ENCODE measurements at places on chromosomes 13 and 19.

GRCh38 chr13:100980171-100980570 lies 305.6 kb upstream of the TMTC4 start:
- no peak for DNase-seq

DNA sequence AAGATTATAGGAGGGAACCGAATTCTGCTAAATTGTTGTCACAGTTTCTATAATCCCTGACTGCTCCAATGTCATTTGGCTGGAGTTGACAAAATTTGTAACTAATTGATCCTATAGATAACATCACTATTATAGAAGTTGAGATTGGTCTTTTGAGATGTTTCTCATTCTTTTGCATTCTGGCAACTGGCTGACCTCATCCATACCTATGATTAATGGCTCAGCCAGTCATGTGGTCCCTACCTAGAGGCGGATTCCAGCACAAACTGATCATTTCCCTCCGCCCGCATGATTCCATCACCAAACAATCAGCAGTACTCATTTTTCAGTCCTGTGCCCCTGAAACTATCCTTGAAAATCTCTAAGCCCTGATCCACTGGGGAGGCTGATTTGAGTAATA lies 4.2 kb downstream of the PSG2 start:
- DNase-seq: no peak

DNA sequence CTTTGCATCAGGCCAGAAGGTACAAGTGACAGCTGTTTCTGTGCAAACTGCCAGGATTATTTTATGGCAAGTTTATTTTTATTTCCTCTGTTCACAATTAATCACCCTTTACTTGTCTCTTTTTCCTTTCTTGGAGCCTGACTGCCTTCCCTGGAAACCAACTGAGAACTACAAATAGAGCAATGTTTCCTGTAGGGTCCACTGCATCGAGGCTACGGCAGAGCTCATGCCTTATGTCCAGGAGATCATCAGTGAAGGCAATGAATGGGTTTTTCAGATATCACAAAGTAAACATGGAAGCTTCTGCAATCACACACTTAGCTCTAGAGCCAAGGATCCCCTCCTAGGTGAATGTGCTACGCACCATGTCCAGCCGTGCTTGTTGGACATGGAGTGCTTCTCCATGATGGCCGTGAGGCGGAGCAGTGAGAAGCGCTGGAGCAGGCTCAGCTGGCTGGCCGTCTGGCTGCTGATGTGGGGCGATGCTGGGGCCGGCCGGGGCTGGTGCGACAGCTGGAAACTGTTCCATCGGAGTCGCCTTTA lies 110.9 kb downstream of the KL start:
- DNase-seq: no peak

DNA sequence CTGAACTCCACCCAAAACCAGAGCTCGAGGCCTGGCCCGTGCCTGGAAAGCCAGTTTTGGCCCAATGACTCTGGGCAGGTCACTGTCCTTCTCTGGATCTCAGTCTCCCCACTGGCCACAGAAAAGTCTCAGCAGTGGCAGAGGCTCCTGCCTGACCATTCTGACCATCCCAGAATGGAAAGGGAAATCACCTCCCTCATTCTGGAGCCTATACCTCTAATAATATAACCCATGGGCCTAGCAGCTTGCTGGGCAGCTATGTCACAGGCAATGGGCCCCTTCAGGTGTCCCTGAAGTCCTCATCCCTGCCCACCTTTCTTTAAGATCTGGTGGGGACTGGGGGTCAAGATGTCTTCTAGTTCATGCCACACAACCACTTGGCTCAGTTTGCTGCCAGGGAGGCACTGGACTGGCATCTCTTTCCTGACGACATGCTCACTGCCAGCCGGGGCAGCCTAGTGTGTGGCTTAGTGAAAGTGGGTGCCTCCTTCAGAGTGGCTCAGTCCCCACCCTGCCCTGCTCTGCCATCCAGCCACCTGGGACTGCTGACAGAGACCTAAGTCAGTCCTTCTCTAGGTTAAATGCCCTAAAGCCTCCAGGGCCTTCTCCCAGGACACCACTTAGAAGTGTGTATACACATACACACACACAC lies 62.6 kb downstream of the AP1M1 start:
- DNase-seq: no peak

DNA sequence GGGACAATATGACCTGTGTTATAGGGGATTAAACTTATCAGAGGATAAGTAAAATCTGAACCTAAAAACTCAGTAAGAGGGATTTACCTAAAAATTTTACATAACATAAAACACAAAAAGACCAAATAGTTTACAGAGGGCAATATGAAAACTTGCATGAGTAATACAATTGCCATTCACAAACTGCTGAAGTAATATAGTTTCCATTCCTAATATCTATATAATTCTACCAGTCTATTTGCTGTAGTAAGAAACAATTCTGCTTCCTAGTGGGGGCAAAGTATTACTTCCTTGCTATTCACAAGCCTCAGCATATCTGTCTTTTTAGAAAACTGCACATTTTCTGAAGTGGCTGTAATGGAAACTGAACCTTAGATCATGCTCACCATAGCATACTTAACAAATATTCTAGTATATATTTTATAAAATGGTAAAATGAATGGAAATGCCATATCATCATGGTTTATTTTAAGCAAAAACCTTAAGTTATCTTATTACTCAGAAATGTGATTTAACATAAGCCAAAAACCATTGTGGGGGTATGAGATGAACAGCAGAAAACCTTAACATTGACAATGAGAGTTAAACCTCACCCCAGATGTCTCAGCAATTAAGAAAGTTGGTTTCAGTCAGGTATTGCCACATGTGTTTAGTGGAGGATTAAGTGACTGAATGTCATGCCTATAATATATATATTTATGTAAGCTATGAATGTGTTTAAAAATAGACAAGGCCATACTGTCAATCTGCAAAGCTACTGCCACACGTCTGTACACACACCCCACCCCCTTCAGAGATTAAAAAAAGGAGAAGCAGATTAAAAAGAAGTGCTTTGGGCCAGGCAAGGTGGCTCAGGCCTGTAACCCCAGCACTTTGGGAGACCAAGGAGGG lies 136.8 kb downstream of the MIPEP start:
- no peak for DNase-seq

DNA sequence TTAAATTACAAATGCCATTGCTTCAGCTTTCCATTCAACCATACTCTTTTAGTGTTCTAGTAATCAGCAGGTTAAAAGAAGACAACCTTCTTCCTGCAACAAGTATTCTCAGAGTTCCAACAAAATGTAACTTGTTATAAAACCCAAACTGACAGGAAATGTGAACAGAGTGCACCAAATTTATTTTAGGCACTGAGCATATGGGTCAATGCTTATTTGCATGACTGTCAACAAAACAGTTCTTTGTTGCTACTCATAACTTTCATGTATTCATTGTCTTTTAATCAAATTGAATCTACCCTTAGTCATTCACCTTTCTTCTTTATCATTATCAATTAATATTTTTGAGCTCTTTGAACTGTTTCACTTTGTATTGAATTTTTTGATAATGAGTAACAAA lies 554.1 kb downstream of the DACH1 start:
- no peak for DNase-seq

DNA sequence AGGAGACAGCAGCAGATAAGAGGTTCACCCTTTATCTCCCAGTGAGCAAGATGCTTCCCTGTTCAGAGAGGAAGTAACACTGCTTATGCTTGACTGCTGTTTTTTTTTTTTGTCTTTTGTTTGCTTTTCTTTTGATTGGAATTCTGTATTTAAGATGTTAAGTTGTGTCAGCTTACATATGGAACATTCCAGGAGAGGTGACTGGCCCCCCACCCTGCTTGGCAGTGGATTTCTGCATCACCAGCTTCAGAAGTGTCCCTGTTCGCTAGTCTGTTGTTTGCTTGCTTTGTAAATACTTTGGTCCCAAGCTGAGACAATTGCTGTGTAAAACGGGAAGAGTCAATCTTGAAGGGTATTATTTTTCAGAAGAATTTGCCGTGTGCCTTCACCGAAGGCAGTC lies 43.0 kb downstream of the IFT88 start:
- DNase-seq: no peak

DNA sequence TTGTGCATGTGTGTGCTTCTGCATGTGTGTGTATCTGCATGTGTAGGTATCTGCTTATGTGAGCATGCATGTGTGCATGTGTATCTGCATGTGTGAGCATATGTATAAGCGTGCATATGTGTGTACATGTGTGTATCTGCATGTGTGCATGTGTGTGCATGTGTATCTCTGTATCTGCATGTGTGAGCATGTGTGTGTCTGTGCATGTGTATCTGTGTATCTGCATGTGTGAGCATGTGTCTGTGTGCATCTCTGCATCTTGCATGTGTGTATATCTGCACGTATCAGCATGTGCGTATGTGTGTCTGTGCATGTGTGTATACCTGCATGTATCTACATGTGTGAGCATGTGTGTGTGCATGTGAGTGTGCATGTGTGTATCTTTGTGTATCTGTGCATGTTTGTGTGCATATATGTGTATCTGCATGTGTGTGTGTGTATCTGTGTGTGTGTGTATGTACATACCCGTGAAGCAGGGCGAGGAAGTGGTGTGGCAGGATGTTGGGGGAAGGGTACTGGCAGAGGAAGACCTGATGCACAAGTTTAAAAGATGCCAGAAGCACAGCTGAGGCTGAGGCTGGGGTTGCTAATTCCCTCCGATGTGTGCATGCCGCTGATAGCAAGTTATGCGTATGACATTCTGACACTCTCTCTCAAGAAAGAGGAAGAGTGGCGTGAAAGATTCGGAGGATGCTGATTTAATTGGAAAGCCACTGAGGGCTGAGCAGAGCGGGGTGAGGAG lies 64.2 kb downstream of the TEX29 start:
- no peak for DNase-seq

DNA sequence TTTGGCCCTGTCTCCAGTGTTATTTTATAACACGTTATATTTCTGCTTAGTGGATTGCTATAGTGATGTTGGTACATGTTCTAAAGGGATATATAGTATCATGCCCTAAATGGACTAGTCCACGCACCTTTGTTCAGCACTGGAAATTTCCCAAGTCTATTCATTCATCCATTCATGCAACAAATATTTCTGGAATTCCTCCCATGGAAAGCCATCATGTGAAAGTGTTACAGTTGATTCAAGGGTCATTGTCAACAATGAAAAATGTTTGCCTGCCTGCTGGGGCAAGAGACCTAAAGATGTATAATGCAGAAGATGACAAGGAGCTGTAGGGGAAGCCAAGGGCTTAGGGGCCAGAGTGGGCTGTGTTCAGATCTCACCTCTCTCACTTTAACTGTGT lies 10.8 kb upstream of the HSPH1 start:
- DNase-seq: no peak

GRCh38 chr19:49676136-49676783 lies 811 bp upstream of the PRMT1 start:
- DNase-seq: peak; percentile 96

DNA sequence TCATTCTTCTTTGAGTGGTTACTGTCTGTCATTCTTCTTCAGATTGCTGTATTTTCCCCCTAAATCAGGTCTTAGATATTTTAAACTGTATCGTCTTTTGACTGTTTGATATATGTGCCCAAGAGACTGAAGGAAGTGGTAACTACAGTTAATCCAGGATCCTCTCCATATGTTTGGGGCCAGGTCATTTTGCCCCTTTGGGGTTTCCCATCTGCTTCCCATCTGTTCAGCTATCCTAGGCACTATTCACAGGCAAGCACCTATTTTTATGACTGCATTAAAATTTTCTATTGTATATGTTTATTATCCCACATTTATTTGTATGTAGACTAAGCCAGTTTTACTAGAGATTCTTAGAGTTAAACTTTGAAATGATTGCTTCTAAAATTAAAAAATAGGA lies 244.2 kb downstream of the PCCA start:
- DNase-seq: no peak

DNA sequence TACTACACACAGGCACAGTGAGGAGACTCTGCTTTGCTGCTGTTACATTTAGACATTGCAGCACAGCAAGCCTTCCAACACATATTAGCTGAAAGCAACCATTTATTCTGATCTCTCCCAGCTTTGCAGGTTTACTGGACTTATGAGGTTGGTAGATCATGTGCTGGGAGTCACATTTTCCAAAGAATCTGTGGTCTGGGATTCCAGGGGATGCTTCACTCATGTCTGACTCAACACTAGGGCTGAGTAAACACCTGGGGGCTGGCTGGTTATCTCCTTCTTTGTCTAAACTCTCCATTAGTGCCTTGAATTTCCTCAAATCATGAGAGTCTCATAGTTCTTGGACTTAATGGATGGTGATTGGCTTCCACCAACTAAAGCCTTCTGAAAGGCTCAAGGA lies 5.4 kb upstream of the LGALS13 start:
- DNase-seq: no peak

GRCh38 chr19:4266253-4267000 lies 12.6 kb upstream of the SHD start:
- no peak for DNase-seq

DNA sequence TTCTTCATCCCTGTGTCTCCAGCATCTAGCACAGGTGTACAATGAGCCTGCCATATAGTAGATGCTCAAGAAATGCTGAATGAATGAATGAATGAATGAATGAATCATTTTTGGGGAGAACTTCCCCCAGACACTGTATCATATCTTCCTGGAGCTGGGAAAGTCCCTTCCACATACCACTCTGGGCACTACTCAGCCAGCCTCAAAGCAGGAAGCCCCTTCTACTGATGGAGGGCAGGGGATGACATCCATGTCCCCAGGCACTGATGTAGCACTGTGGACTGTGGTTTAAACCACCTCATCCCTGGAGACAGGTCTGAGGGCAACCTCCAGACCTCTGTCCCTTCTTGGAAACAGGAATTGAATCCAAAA lies 4.8 kb downstream of the GNA15 start:
- DNase-seq: no peak

DNA sequence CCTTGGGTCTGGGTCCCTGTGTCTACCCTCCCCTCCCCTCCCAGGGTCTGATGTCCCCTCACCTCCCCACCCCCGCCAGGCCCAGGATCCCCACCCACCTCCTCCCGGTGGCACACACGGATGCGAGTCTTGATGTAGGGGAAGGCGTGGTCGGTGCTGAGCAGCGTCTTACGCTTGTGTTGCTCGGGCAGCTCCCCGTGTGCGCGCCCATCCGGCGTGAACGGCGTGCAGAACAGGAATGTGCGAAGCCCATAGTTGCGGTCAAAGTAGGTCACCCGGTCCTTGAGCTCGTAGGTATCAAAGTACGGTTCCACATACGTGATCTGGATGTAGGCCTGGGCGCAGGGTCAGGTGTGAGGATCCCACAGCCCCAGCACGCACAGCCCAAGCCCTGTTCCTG lies 4.4 kb upstream of the KANK2 start:
- no peak for DNase-seq

- no peak for DNase-seq
Measured at GRCh38 chr13:66301006-66301405, 929.1 kb downstream of the PCDH9 start.

- no peak for DNase-seq
Measured at GRCh38 chr13:103272770-103273169, 206.6 kb upstream of the SLC10A2 start.

DNA sequence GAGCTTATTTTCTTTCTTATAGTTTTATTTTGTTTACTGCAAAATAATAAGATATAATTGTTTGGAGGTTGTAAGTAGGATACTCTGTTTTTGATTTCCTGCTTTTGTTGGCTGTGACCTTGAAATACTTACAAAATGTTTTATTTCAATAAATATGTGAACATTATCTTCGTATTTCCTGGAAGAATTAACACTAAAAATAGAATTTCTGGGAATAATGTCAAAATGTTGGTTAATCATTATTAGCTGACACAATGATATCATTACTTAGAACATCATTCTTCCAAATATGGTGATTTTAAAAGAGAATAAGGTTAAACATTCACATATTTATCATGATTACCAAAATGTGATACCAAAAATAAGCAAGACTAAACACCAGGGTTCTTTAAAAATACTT lies 1148.6 kb upstream of the PRR20A start:
- no peak for DNase-seq

GRCh38 chr13:99176309-99177276 lies 24.1 kb upstream of the UBAC2 start:
- peak; percentile 83 for DNase-seq

All from vagina (tissue), 2 donors.